Activated T-helper 1 cell treated with anti-CD3 and anti-CD28 coated beads, Interleukin-12 subunit alpha, Interleukin-12 subunit beta, Interleukin-2, Interleukin-4 antibody, amounts not matched to agents 30 ng/mL and 10 ng/mL and 1 ng/mL, durations not matched to agents 14 hours and 24 hours and 36 hours (primary cell): ENCODE measurements at places on chromosomes 1 and 21. TPM values are rescaled to one million over a fixed set of nuclear protein-coding genes. Genes with fewer than 3 reads are reported as not detected.

DNA sequence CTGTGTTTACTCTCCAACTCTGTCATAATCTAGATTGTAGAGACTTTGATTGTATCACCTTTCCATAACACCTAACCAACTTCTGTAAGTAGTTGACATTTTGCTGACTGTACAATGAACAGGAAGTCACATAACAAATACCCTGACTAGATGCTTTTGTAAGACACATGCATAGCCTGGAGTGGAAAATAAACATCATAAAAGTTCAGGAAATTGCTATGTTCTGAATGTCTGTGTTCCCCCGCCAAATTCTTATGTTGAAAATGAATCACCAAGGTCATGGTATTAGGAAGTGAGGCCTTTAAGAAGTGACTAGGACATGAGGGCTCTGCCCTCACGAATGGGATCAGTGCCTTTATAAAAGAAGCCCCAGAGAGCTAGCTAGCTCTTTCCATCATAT is 40.4 kb upstream of the ZSWIM5 start:
- DNase-seq = no peak
- H3K27me3 ChIP-seq = peaks cover 6% of the 10 kb centered on the region

DNA sequence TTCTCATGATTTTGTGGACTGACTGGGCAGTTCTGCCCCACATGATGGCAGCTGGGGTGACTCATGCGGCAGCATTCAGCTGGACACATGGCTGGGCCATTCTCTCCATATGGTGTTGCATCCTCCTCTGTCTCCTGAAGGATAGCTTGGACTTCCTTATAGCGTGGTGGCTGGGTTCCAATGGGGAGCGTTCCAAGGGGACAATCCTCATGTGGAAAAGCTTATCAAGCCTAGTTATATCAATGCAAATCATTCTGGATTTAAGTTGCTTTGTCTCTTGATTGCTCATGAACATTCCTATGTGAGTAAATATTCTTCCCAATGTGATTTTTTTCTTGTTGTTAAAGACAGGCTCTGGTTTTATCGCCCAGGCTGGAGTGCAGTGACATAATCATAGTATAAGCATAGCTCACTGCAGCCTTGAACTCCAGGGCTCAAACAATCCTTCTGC is 13.2 kb upstream of the SLC2A1 start:
- H3K4me1 ChIP-seq = no peaks in the 10 kb centered on the region
- H3K4me3 ChIP-seq = no peak overlapping the region
- DNase-seq = no peak
- no peaks in the 10 kb centered on the region for H3K27me3 ChIP-seq

- H3K4me1 ChIP-seq = peaks cover 8% of the 10 kb centered on the region
- H3K27me3 ChIP-seq = no peaks in the 10 kb centered on the region
- H3K36me3 ChIP-seq = peaks cover 42% of the 10 kb centered on the region
- no peak overlapping the region for H3K4me3 ChIP-seq
These were observed 65.9 kb downstream of the SLC66A1 start for GRCh38 chr1:19377812-19378718.

- H3K27me3 ChIP-seq = peaks cover 45% of the 10 kb centered on the region
- H3K4me1 ChIP-seq = no peaks in the 10 kb centered on the region
- H3K27ac ChIP-seq = no peak overlapping the region
- peak overlapping the region; percentile 48 for H3K4me3 ChIP-seq
- H3K36me3 ChIP-seq = no peaks in the 10 kb centered on the region
These were observed 39.1 kb upstream of the NFIA start for GRCh38 chr1:61043010-61043820.

DNA sequence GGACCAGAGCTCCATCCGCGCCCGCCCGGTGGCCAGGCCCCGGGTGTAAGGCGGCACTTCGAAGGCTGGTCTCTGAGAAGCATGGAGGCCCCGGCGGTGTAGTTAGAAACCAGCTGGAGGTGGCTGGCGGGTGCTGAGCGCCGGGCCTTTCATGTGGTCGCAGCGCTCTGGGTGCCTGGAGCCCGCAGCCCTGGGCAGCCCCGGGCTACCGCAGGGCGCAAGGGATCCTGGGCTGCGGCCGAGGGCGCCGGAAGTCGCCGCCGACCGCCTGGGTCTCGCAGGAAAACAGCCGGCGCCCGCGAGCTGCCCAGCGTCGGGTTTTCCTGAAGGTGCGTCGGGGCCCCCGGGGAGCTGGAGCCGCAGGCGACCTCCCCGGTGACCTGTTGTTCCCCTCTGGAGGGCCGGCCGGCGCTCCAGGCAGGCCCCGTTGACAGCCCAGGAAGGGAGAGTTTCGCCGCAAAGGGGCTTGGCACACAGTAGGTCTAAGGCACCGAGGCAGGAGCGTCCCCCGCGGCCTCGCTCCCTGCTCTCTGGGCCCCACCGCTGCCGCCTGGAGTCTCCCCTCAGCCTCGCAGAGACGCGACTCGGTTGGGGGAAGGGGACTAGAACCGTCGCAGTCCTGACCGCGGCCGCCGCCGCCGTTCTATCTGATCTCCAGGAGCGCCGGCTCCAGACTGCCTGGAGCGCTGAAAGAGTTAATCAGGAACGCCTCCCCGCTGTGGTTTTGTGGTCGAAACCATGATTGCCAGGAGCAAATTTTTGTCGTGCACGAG is 2.7 kb downstream of the GRHL3 start:
- H3K27me3 ChIP-seq = peaks cover 94% of the 10 kb centered on the region
- H3K36me3 ChIP-seq = no peaks in the 10 kb centered on the region
- DNase-seq = peak; percentile 71
- peak overlapping the region; percentile 71 for H3K27ac ChIP-seq
- peaks cover 48% of the 10 kb centered on the region for H3K4me1 ChIP-seq
- H3K4me3 ChIP-seq = peak overlapping the region; percentile 65

SF3B4 gene
- total RNA-seq = 125 and 136 TPM in 2 replicates

NCAM2 gene
- not detected in 2 replicates for total RNA-seq

HSD3B1 gene
- total RNA-seq = not detected in 2 replicates

PLA2G5 gene
- total RNA-seq = not detected in 2 replicates

MEX3A gene
- total RNA-seq = 0.27 and 0.41 TPM in 2 replicates

RBM11 gene
- 0.66 and 0.86 TPM in 2 replicates for total RNA-seq

- no peak overlapping the region for H3K27ac ChIP-seq
- no peak for DNase-seq
- H3K27me3 ChIP-seq = no peaks in the 10 kb centered on the region
These were observed 21.8 kb downstream of the MMEL1 start for GRCh38 chr1:2611031-2611501.

DNA sequence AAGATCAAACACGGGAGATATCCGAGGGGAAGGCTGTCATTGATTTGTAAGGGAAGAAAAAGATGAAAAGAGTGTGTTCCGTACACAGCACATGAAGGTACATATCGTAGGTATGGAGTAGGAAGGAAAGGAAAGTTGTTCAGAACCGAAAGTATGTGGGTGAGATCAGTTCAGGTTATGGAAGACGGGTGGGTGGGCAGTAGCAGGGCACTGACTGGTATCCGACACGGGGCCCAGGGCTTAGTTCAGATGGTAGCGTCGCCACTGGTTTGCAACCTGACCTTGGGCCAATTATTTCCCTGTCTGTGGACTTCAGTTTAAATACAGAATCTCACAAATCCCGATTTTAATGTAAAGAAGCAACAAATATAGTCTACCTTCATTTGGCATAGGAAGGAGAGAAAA is 27.8 kb upstream of the A3GALT2 start:
- peaks cover 49% of the 10 kb centered on the region for H3K4me1 ChIP-seq
- H3K36me3 ChIP-seq = peaks cover 19% of the 10 kb centered on the region
- no peaks in the 10 kb centered on the region for H3K27me3 ChIP-seq
- H3K4me3 ChIP-seq = peak overlapping the region; percentile 89
- peak overlapping the region; percentile 72 for H3K27ac ChIP-seq
